NCI-H146 (cell line): ENCODE measurements at places on chromosomes 2 and 18.

GRCh38 chr2:56754627-56755026 lies 570.8 kb downstream of the CCDC85A start:
- no peak for DNase-seq

DNA sequence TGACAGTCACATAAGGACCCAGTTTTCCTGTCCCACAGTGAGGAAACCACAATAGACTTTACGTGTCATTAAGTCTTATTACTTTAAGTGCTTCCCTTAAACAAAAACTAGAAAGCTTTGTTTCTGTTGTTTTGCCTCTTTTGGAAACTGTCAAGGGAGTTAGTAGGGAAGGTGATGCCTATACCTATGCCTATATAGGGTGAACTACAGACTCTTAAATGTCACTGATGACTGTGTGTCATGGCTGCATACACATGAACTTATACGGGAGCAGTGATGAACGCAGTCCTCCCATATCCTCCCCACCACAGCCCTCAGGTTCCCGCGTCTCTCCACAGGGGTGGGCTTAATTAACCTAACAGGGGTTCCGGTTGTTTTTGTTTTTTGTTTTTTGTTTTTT lies 97.6 kb downstream of the COL6A3 start:
- DNase-seq: no peak

- DNase-seq: no peak
Observed at GRCh38 chr2:3494984-3495666, 24.2 kb downstream of the ADI1 start.

- DNase-seq: peak; percentile 89
Observed at GRCh38 chr2:166373951-166374350, 1.8 kb downstream of the SCN9A start.

GRCh38 chr2:71944183-71944550 lies 203.5 kb downstream of the CYP26B1 start:
- no peak for DNase-seq

DNA sequence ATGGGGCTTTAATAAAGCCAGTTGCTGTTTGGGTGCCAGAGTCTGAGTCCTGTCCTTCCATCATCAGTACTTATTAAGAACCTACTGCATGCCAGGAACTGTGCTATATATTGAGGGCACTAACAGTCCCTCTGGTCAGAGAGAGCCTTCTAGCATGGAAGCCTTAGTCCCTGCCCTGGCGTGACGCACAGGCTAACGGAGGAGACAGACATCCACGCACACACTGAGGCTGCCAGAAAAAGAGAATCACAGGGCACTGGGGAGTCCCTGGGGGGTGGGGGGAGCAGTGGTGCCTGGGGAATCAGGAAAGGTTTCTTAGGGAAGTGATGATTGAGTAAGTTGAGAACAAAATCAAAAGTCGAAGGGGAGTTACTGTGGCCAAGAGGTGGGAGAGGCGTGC lies 31.5 kb downstream of the CTIF start:
- DNase-seq: no peak

GRCh38 chr18:71443706-71444480 lies 1100.2 kb downstream of the CBLN2 start:
- DNase-seq: no peak

- DNase-seq: no peak
Observed at GRCh38 chr2:165013944-165014619, 58.8 kb upstream of the SLC38A11 start.

DNA sequence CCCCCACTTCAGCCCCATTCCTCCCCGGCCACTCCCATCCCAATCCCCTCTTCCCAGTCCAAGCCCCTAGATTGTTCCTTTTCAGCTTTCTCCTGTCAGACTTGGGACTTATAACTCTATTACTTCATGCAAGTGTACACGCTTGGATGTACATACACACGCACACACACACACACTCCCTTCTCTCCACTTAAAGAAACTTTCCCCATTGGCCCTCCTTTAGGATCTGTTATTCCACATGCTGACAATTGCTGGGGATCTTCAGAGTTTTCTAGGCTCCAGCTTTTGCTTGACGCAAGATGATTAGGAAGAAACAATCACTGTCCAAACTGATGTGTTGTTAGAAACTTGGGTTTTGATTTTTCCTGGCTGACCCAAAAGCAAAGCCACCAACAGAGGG lies 75.4 kb downstream of the CDK15 start:
- no peak for DNase-seq

DNA sequence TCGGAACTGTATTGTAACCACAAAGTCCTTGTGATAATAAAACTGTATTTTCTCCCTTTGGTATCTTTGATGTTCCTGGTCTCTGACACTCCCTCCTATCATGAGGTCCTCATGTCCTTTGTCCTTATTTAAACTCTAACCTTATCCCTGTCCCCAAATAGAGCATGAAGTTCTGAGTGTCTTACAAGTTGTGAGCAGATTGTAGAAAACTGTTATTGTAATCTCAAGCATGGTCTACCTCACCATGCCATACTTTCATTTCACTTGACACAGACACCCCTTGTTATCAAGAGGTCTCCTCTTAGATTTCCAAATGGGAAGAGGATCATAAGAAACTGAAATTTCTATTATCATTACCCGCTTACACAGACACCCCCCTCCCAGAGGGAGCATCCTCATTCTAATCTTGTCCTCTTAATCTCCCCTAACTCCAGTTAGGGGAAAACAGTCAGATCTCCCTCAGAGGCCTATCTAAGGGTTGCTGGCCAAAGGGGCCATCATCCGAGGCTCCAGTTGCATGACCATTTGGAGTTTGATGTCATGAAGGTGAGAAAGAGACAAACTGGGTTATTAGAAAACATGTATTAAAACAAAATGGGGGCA lies 29.0 kb downstream of the MYO3B start:
- no peak for DNase-seq

DNA sequence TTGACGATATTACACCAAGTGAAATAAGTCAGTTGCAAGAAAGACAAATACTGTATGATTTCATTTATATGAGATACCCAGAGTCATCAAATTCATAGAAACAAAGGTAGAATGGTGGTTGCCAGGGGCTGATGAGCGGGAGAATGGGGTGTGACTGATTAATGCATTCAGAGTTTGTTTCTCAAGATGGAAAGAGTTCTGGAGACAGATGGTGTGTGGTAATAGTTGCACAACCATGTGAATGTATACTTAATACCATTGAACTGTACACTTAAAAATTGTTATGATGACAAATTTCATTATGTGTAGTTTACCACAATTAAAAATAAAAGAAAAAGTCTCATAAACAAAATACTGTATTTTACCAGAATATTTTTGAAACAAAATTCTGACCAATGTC lies 117.3 kb downstream of the PIGN start:
- DNase-seq: no peak

GRCh38 chr2:39435741-39436591 lies 1.1 kb downstream of the MAP4K3 start:
- DNase-seq: no peak

DNA sequence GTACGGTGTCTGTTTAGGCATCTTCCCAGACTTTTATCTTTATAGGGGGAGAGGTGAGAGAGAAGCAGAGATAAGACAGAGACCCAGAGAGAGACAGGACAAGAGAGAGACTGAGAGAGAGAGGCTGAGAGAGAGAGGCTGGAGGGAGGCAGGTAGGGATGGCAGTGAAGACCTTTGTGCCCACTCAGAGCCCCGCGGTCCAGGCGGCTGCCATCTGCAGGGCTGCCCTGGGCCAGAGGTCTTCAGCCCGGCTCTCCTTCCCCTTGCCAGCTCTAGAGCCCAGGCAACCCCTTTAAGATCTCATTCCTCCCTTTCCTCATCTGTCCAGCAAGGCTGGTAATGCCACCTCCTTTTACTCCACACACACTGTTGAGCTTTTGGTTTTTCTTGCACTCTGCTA lies 610.0 kb downstream of the GALR1 start:
- DNase-seq: no peak

GRCh38 chr2:55391615-55392242 lies 27.9 kb downstream of the CCDC88A start:
- no peak for DNase-seq

- DNase-seq: no peak
Observed at GRCh38 chr2:241818229-241818942, 9.4 kb downstream of the NEU4 start.

DNA sequence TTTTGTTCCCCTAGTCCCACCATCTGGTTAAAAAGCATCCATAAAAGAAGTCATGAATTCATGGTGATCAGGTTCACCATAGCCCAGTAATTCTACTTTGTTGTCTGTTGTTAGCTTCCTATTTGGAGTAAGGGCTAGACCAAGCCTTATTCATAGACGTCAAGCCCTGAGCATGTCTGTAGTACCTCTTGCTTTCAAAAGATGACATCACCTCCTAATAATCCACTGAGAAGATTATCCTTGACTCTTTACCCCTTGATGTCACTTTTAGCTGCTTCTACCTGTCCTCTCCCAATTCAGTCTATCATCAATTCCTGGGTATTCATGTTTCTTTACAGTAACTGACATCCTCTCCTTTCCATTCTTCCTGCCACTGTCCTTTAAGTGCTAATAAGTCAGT lies 90.1 kb downstream of the EML6 start:
- DNase-seq: no peak

GRCh38 chr2:28366496-28367282 lies 26.0 kb upstream of the FOSL2 start:
- no peak for DNase-seq

GRCh38 chr2:235390816-235391194 lies 103.0 kb upstream of the AGAP1 start:
- no peak for DNase-seq

DNA sequence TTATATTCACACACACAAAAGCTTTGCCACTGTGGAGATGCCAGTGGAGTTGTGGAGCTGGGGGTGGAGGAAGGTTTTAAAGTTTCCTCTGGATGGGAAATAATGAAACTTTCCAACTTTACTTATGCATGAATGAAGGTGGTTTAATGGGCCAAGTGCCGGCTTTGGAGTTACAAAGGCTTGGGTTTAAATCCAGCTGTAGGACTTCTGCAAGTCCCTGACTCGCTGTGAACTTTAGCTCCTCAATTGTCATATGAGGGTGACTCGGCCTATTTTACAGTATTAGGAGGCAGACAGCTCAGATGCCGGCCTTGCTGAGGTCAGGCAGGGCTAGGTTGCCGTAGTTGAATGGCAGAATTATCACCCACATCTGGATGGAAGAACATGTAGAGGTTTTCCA lies 415.8 kb upstream of the TRIB2 start:
- DNase-seq: no peak

- DNase-seq: peak; percentile 8
Observed at GRCh38 chr2:45849491-45850283, 198.2 kb downstream of the PRKCE start.

- no peak for DNase-seq
Observed at GRCh38 chr2:3520591-3520990, 1.3 kb upstream of the ADI1 start.

- no peak for DNase-seq
Observed at GRCh38 chr18:9764011-9764481, 55.9 kb downstream of the RAB31 start.

GRCh38 chr2:231642631-231643494 lies 50.2 kb downstream of the TEX44 start:
- DNase-seq: peak; percentile 76

DNA sequence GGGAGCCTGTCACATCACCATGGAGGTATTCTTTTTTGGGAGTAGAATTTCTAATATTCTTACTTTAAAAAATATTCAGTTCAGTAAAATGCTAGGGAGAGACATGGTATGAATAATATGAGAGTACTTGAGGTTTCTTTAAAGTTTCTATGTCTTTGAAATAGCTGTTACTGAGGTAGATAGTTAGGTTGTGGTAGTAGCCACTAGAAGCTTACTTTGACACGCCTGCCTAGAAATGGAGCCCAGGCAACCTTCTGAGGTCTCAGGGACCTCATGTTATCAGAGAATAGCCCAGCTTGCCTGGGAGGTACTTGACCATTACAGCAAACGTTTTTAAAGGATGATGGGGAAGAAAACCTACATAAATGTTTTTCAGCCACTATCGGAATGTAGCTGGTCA lies 131.2 kb downstream of the AGPS start:
- no peak for DNase-seq

DNA sequence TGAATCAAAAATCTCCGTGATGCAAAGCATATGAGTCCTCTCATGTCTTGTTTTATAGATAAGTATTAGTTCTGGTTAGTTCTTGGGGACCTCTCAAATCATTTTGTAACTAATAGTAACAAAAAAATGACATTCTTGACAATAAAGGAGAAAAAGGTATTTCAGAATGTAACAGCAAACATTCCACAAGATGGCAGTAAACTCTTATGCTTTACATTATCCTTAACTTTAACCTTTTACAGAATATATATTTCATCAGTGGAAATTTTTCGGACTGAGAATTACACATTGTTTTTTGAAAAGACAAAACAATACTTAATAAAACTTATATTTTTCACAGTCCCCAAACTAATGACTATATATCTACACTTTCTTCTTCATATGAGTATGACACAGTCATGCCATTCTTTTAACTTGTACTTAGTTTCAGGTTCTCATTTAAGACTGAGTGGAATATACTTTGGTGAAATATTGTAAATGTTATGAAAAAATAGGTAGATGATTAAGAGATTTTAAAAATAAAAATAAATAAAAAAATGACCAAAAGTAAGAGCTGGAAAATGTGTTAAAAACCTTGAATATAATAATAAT lies 142.9 kb upstream of the NXPH2 start:
- DNase-seq: peak; percentile 40

DNA sequence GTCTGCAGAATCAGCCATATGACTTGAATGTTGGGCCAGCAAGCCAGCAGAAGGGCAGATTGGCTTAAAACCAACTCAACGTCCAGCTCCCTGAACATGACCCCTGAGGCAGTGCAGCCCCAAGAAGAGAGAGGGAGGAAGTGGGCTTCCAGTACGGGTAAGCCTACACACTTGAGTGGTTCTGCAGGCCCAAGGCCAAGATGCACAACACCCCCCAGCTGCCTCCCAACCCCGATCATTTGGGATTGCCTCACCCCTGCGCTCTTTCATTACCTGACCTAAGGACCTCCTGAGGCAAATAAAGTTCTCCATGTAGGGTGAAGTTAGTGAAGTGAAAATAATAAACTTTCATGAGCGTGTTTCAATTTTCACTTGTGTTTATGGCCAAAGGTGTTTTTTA lies 536.0 kb downstream of the TNS1 start:
- no peak for DNase-seq
